ENCODE measurements at places on chromosomes 11 and 22.

DNA sequence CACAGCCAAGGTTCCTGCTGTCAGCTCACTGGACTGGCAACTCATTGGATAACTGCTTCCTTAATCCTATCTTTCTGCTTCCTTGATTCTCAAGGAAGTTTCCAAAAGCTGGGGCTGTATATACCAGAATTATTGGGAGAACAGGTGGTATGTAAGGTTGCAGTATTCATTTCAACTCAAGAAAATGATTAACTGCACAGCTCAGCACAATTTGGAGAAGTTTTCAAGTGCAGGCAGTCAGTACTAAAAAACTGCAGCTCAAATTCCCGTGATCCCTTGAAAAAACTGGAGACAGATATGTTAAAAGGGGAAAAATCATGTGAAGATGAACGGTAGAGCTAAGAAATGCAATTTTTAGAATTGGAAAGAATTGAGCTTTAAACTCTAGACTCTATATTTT, 44.4 kb downstream of the GRM5 start:
- DNase-seq: no peak

DNA sequence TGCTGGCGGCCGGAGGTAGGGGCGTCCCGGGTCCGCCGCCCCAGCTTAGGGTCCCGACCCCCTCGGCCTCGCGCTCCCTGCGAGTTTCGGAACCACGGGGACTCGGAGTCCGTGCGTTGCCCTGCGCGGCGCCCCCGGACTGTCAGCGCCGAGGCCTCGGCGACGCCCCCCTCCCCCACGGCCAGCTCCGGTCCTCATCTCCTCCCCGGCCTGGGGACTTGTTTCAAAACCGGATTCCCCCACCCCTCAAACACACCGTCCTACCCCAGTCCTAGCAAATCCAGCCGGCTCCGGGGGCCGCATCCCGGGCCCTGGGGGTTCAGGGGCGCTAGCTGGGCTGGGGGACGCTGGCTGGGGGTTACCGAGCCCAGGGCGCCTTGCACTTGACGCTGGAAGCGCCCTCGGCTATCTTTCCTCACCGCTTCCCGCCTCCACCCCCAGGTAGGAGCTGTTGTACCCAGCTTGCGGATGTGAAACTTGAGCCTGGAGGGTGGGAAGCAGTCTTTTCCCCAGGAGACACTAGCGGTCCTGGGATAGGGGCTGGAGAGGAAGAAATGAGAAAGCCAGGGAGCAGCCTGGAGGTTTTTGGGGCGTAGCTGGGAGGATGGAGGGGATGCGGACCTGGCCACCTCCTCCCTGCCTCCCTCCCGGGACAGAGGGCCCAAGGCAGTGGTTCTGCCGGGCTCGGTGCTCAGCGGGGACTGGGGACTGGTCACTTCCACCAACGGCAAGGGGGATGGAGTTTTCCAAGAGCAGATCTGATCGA, 550 bp downstream of the FBLN1 start:
- DNase-seq: no peak

DNA sequence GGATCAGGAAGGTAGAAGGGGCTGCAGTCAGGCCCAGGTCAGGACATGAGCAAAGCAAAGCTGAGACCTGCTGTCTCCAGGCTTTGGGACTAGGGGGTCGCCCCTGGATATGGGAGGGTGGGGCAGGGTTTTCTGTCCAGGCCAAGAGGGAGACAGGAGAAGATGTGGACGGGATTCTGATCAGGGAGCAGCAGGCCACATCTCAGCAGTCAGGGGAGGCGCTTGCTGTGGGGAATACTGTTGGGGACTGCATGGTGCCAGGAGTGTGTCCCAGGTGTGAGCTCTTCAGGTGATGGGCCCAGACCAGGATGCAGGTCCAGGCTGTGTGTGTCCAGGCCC, 29.3 kb downstream of the IGLL5 start:
- DNase-seq: no peak

- DNase-seq: no peak
Measured at GRCh38 chr11:36292311-36292722, 3.1 kb upstream of the COMMD9 start.

DNA sequence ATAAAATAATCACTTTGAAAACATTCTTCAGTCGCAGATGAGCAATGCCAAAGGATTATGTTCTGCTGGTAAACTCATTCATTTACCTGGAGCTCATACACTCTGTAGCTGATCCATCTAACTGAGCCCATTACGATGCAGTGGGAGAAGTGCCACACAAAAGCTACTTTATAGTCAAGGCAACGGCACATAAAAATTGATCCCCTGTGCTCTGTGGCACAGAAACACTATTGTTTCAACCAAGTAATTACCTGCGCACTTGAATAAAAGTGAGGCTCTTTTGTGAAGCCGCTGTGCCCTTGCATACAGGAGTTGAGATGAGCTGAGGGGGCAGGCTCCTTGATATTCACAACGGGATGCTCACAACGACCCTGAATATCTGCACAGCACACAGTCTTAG, 7.2 kb downstream of the DKK3 start:
- DNase-seq: no peak

GRCh38 chr11:74559110-74559933, 33.1 kb upstream of the POLD3 start:
- no peak for DNase-seq

GRCh38 chr11:88552379-88553062, 215.0 kb upstream of the CTSC start:
- no peak for DNase-seq
